ENCODE measurements at places on chromosomes 13 and 19.
A peak's percentile ranks its signal among the peaks of the same experiment; 100 is the strongest.

DNA sequence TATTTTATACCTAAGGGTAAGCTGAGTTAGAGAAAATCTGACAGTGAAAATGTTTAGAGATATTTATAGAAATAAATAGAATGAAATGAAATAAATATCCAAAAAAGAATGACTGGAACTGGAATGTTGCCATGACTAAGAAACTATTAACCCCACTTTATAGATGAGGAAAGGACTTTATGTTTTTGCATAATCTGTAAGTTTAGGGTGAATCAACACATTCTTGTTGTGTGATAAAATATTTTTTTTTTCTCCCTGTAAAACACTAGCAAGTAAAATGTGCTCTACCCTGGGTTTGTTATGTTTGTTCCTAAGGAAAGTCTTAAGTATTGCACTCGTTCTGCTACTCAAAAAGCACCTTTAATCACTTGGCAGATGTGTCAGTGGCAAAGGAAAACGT is 83.8 kb upstream of the KL start:
- no peak for DNase-seq

DNA sequence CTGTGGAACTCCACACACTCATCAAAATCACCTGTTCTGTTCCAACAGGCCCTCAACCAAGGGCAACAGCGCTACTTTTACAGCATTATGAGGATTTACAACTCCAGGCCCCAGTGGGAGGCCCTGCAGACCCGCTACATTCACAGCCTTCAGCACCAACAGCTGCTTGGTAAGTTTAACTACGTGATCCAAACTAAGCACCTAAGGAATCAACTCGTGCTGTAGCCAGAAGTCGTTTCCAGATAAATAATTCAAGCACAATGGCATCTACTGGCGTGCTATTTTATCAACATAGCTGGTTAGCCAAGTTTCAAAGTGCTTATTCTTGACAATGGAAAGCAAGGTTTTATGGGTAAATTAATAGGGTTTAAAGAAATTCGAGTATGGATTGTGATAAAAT is 5.3 kb downstream of the FAM216B start:
- no peak for DNase-seq

- no peak for DNase-seq
Observed at GRCh38 chr19:13978351-13979243, 26.3 kb downstream of the DCAF15 start.

- no peak for DNase-seq
Observed at GRCh38 chr13:111168107-111168506, 53.0 kb downstream of the ARHGEF7 start.

DNA sequence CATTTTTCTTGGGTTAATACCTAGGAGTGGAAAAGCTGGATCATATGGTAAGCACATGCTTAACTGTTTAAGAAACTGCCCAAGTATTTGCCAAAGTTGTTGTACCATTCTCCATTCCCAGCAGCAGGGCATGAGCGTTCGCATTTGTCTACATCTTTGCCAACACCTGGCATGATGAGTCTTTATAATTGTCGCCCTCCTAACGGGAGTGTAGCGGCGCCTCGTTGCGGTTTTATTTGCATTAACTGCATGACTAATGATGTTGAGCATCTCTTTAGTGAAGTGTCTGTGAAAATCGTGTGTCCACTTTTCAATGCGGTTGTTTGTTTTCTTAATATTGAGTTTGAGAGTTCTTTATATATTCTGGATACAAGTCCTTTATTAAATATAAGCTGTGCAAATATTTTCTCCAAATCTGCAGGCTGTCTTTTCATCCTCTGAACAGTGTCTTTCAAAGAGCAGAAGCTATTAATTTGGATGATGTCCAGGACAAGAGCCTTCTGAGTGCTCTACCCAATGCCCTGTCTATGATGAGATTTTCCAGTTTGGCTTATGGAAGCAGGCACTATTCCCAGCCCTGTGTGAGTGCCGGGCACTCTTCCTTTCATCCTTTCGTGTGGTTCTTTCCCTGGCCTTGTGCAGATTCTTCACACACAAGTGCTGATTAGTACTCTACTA is 202.0 kb downstream of the FOXO1 start:
- no peak for DNase-seq

- DNase-seq, result no peak
Observed at GRCh38 chr19:7973883-7974282, 30.4 kb upstream of the TIMM44 start.

DNA sequence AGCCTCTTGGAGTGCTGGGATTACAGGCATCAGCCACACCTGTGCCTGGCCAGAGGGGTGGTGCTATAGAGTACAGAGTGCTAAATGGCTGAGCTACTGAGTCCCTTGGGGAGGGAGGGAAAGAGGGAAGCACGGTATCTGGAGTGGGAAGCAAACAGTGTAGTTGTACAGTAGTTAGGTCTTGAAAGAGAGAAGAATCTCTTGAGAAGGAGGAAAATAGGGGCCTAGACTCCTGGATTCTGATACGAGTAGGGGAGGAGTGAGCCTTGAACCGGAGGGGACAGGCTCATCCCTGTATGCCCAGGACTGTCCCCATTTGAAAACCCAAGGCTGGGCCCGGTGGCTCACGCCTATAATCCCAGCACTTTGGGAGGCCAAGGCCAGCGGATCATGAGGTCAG is 5.1 kb downstream of the MYADM start:
- no peak for DNase-seq

DNA sequence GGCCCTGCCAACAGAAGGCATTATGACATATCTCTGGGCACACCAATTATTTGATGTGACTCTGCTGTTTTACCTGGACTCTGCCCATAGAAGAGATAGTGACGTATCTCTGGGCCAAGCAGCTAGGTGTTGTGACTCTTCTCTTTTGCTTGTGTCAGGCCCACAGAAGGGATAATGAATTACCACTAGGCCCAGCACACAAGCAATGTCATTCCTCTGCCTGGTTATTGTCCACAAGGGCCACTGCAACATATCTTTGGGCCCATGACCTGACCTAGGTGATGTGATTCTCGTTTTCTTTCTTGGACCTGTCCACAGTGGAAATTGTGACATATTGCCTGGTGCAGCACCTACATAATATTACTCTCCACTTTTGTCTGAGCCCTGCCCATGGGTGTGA is 65.1 kb upstream of the ZNF724 start:
- DNase-seq, result no peak

DNA sequence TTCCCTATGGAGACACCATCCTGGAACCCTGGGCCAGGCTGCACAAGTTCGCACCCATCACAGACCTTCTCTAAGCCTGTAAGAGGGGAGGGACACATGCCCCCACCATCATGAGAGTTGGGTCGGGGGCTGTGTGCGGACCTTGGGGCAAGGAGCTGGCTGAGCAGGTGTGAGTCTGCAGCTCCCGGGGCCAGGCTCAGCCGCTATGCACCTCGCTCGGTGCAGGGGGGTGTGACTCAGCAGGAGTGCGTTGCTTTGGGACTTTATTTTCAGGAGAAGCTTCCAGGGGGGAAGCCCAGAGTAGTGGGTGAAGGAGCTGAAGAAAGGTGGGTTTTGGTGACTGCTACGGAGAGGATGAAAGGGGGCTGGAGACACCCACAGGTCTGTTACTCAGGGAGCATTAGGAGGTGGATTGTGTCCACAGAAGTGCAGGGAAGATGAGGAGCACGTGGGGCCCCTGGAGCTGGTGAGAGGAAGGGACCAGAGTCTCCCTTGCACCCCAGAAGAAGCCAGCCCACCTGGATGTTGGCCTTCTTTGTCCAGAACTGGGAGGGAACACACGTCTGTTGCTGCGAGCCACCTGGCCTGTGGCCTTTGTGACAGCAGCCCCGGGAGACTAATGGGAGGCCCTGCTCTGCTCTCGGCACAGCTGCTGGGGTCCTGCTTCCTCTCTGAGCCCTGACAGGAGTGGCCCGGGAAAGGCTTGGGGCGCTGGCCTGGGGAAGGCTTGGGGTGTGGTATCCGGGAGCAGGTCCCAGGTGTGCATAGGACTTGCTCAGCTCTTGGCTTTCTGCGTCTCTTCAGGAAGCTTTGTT is 162.6 kb downstream of the TEX29 start:
- no peak for DNase-seq

DNA sequence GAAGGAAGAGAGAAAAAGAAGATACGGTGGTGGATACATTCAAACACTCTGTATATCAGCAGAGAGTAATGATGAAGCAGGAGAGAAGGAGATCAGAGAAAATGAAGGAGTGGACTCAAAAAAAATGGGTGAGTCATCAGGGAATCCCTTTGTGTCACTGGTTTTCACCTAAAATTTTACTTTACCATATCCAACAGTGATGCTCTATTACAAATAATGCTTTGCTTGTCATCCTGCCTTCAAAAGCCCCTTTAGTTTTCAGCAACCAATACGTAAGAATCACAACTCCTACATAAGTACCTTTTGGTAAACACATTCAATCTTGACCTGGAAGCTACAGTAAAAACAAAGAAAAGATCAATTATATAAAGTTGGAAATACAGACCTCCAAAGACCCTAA is 88.8 kb downstream of the ENOX1 start:
- DNase-seq, result no peak

GRCh38 chr13:76992548-76993001 is 694 bp downstream of the CLN5 start:
- no peak for DNase-seq

DNA sequence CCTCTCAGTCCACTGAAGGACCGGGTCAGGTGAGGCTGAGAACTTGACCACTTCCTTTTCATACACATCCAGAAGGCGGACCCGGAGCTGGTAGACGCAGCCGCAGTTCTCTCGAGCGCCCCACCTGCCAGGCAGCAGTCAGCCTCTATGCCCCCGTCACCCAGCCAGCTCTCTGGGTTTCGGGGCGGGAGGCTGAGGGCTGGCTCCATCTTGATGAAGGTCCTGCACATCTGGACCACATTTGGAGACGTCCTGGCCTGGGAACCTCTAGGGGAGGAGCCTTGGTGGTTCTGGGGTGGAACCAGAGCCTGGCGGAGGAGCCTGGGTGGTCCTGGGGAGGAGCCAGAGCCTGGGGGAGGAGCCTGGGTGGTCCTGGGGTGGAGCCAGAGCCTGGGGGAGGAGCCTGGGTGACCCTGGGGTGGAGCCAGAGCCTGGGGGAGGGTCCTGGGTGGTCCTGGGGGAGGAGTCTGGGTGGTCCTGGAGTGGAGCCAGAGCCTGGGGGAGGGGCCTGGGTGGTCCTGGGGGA is 14.3 kb downstream of the MRPS12 start:
- no peak for DNase-seq

GRCh38 chr13:101751488-101751887 is 299.0 kb downstream of the ITGBL1 start:
- DNase-seq, result no peak

DNA sequence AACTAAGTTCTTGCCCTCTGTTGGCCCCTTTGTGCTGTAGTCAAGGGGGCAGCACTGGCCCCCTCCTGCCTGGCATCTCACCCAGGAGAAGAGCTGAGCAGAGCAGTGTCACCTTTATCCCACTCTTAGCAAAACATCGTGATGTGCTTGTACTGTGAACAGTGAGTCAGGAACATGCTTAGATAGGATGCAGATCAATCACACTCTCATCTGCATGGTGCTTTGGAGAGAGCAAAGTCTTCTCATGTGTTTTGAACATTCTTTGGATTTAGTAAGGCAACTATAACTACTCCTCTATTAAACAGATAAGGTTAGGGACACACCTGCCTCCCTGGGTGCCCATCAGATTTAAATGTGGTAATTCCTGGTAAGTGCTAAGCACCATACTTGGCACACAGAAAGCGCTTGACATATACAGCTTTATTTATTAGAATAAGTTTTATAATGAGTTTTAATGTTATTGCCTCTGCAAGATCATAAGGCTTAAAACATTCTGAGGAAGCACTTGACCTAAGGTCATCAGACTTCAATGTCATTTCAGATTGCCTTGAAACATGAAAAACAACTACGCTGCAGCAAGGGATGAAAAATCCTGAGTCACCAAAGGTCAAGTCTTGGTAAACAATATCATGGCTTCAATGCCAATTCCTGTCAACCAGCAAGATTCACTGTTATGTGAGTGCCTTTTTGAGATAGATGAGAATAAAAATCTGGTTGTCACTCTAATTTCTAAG is 82.4 kb upstream of the IRS2 start:
- DNase-seq, result no peak

DNA sequence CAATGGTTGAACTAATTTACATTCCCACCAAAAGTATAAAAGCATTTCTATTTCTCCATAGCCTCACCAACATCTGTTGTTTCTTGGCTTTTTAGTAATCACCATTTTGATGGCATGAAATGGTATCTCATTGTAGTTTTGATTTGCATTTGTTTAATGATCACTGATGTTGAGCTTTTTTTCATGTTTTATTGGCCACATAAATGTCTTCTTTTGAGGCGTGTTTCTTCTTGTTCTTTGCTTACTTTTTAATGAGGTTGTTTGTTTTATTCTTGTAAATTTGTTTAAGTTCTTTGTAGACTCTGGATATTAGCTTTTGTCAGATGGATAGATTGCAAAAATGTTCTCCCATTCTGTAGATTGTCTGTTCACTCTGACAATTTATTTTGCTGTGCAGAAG is 28.2 kb downstream of the ZNF714 start:
- DNase-seq, result no peak

- DNase-seq, result peak; percentile 35
Observed at GRCh38 chr13:42215578-42216421, 56.2 kb upstream of the AKAP11 start.

DNA sequence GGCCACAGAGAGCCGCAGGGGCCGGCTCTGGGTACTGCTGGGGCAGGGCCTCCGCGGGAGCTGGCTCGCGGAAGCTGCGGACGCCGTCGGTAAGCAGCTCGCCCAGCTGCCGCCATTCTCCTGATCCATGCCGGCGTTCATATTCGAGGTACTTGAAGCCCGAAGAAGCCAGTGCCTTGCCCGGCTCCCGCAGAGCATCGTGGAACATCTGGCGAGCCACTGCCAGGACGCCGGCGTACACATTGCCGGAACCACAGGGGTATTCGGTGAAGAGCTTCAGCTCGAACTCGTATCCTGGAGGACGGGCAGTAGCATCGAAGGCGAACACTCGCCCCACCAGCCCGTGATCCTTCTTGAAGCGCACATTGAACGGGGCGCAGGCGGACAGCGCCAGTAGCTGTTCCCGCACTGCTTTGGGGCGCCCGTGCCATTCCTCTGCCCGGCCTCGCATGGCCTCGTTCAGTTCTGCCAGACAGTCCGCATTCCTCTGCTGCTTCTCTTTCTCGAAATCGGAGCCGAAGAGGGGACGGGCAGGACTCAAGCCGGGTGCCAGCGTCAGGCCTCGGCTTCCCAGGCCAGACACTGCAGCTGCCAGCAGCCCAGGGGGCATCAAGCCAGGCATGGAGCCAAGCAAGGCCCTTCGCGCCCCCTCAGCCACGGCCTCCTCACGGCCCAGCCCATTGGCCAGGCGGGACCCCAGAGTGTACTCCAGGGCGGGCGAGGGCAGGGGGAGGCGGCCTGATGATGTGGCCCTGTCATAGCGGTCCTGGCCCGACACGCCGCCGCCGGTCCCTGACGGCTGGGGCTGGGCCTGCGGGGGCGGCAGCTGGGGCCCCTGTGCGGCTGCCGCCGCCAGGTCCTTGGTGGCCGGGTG is 1.0 kb downstream of the IRF2BP1 start:
- no peak for DNase-seq

GRCh38 chr19:1428738-1429391 is 9.3 kb upstream of the RPS15 start:
- DNase-seq, result no peak

- DNase-seq, result no peak
Observed at GRCh38 chr13:39900106-39900750, 244.8 kb downstream of the COG6 start.

- no peak for DNase-seq
Observed at GRCh38 chr19:55339889-55340783, 460 bp downstream of the KMT5C start.
